ENCODE measurements at places on chromosomes 7 and 10.

GRCh38 chr7:105678811-105679495 lies 97.7 kb upstream of the EFCAB10 start:
- no peak for DNase-seq

DNA sequence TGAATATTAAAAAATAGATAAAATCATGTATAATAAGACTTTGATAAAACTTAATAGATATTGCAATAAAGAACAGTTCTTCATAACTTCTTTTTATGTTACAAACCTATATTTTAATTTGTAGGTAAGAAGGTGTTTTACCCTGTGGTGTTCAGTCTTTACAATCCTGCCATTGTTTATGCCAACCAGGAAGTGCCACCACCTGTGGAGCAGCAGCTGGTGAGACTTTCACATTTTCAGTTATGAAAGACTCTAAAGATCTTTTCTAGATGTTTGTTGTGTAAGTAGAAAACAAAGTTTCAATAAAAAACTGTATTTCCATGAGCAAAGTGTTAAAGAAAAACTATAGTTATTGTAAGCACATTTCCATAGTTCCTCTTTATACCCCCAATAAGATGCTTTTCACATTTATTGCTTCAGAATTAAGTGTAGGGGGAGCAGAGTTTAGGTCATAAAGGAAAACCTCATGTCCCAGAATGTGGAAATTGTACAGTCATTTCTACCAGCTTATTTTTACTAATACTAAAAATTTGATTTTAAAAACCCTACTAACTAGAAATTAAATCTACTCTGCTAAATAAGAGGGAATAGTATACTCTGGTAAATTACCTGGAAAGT lies 28.7 kb downstream of the CSGALNACT2 start:
- DNase-seq, result no peak

GRCh38 chr10:5614155-5614721 lies 52.2 kb downstream of the ASB13 start:
- DNase-seq, result no peak

GRCh38 chr10:7412237-7412927 lies 1.5 kb upstream of the SFMBT2 start:
- DNase-seq, result no peak

DNA sequence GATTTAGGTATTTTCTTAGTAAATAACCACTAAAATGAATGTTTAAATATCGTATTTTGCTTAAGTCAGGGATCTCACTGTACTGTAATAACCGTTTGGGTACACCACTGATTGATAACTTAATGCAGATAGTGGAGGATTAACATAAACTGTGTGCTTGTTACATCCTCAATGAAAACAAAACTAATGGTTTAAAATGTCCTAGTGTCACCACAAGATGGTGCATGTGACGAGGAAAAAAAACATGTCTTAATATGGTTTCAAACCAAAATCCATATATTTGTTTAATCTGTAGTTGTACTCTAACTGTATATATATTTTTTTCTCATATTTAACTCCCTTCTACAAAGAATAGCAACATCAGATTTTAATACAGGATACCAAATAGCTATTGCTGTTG lies 19.2 kb downstream of the ARMC10 start:
- no peak for DNase-seq

- DNase-seq, result no peak
These were observed 120.4 kb downstream of the SH2D4B start for GRCh38 chr10:80658068-80658467.

DNA sequence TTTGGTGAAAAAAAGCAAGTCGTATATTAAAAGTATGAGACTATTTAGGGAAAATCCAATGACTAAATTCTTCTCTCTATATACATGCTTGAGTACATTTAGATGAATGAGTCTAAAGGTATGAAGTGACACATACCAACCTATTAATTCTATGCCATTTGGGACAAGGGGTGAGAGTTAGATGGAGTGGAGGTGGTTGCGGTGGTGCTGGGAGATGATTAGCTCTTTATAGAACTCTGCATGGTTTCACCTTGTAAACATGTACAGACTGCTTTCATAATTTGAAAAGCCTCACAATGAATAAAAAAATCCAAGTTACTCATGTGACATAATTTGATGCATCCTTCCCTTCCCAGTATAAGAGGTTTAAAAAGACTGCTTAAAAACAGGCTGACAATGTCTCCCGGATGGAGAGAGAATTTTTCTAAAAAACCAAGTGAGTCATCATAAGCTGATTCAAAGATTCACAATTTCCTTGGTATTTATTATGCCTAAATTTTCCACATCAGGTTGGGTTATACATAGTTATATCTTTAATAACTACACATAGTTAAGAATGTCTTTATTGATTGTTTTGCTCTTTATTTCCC lies 572.8 kb downstream of the REEP3 start:
- no peak for DNase-seq

DNA sequence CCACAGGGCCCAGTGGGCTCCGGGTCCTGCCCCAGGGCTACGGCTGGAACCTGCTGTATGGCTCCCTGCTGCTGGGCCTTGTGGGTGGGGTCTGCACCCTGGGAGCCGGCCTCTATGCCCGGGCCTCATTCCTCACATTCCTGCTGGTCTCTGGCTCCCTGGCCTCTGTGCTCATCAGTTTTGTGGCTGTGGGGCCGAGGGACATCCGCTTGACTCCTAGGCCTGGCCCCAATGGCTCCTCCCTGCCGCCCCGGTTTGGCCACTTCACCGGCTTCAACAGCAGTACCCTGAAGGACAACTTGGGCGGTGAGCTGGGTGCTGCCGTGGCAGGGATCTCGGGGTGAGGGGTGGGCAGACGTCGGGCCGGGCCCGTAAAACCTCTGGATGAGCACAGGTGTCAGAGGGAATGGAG lies 4.4 kb downstream of the SLC12A9 start:
- no peak for DNase-seq

DNA sequence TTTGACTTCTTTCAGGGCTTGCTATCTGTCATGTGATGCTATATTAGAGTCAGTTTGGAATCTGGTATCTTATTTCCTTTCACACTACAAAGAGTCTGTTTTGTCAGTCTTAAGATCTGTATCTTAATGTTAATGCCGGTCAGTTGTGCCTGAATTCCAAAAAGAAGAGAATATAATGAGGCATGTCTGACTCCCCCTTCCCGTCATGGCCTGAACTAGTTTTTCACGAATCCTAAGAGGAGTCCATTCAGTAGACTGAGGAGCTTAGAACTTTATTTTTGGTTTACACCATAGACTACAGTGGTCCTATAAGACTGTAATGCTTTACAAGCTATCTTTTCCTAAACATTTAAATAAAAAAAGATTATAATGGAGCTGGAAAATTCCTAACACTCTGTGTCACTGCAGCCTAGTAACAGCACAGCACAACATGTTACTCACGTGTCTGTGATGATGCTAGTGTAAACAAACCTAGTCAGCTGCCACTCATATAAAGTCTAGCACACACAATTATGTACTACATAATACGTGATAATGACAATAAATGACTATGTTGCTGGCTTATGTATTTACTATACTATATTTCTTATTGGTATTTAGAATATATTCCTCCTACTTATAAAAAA lies 50.6 kb downstream of the VPS41 start:
- peak; percentile 11 for DNase-seq

GRCh38 chr7:147563669-147564068 lies 1026.9 kb upstream of the C7orf33 start:
- DNase-seq, result no peak

DNA sequence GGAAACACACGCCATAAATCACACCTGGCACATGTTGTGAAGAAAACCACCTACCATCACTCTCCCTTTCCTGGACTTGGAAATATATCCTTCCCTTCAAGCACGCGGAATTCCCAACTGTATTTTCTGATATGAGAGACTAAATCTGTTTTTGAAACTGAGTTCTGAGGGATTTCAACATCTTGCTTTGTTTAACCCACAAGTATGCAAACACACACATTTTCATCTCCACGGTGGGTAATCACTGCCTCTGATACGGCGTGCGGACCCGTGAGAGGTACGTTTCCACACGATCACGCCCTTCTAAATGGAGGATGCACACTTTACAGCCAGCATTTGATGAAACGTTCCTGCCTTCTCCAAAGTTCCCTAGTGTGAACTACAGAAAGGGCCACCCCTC lies 83.4 kb downstream of the ZRANB1 start:
- no peak for DNase-seq

DNA sequence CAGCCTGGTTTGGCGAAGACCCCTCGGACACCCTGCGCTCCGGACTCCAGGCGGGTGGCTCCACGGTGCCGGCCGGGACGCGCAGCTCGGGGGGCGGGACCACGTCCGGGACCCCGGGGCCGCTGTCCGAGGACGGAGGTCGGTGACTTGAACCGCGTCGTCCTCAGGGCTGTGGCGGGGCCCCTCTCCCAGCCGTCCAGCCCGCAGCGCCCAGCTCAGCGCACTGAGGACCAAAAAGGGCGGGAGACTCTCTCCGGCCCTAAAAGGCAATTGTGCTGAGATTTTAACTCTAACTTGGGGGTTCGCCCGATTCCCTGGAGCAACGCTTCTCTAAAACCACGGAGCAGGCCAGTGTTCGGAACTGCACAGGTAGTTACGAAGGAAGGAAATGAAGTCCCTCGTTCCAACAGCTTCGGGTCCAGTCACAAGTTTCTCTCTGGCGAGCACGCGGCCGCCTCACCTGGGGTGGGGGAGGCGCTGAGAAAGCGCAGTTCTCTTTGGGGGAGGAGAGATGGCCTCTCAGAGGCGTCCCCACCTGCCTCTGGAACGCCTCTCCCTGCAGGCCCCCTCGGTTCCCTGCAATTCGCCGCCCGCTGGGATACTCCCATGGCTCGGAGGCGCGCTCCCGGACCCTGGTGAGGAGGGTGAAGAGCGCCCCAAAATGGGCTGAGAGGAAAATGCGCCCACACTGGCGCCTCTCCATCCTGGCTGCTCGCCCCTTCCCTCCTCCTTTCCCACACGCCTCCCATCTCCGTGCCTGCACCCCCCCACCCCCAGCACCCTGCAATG lies 352.7 kb downstream of the DNAJB6 start:
- no peak for DNase-seq

GRCh38 chr10:62853710-62854109 lies 37.5 kb upstream of the EGR2 start:
- no peak for DNase-seq

- no peak for DNase-seq
These were observed 42.7 kb upstream of the SEMA3D start for GRCh38 chr7:85229544-85229943.

DNA sequence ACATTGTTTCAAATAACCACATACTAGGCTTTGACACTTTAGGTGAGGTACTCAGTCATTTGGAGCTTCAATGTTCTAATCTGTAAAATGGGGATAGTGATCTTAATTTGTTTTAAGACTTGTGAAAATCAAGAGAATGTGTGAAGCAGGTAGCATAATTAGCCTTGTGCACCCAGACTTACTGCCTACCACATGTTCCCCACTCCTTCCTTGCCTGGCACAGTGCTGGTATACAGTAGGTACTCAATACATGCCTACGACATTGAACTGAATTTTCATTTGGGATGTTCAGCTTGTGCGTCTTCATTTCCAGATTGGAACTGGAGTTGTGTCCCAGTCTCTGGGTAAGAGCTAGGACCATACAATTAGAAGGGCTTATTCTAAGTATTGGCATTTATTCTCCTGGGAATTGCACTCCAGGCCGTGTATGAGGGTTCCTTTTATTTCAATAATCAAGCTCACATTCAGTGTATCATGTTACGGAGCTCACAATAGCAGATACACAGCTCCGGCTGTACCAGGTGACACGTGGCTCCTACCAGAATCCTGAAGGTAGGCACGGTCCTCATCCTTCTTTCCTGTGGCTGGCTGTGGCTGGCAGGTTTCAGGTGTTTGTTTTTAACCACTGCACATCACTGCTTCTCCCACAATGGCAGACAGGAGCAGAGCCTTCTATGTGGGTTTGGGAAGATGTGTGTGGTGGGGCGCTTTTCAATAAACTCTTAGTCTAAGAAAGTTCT lies 109.4 kb upstream of the PDCD4 start:
- DNase-seq, result no peak

DNA sequence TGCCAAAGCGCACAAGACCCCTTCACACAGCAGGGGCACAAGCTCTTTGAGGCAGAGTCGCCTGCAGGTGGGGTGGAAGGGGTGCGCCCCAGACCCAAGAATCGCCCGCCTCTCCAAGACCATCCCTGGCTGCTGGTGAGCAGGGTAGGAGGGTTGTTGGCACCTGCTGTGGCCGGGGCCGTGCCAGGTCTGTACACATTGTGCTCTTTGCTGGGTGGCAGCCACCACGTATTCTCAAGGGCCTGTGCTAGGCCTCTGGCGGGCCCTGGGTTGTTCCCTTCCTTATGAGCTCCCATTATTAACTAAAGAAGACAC lies 84.4 kb downstream of the LHPP start:
- DNase-seq, result no peak

DNA sequence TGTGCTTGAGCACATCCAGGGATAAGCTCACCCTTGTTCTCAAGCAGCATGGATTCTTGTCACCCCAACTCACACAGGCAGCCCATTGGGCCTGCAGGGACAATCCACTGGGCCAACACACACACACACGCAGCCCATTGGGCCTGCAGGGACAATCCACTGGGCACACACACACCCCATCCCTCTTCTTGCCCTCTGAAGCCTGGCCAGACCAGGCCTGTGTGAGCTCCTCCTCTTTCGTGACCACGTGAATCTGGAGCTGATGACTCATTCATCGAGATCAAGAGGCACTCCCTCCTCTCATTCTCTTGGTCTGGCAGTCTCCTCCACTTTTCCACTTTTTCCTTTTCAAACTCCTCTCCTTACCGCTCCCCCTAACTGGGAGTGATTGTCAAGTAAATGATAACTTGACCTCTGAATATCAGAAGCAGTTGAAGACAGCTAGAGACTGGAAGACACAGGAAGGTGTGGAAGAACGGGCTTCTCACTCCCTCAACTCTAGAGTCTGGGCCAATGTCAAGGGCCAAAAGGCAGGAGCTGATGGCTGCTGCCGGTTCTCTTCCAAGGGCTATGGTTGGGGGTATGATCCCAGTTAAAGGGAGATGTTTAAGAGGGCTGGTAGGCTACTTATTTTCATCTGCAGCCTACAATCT lies 89.7 kb downstream of the HIPK2 start:
- DNase-seq, result no peak

- no peak for DNase-seq
These were observed 3.0 kb upstream of the NANOS1 start for GRCh38 chr10:119026301-119027110.

- no peak for DNase-seq
These were observed 21.9 kb downstream of the CHCHD3 start for GRCh38 chr7:133060004-133060403.
